ENCODE measurements at places on chromosomes 3 and 15. TPM values are rescaled to one million over a fixed set of nuclear protein-coding genes. Genes with fewer than 3 reads are reported as not detected.
A peak's percentile ranks its signal among the peaks of the same experiment; 100 is the strongest.

Gene MRPL46
- 24.8 TPM for total RNA-seq

Gene CHL1
- total RNA-seq: 0.59 TPM

DNA sequence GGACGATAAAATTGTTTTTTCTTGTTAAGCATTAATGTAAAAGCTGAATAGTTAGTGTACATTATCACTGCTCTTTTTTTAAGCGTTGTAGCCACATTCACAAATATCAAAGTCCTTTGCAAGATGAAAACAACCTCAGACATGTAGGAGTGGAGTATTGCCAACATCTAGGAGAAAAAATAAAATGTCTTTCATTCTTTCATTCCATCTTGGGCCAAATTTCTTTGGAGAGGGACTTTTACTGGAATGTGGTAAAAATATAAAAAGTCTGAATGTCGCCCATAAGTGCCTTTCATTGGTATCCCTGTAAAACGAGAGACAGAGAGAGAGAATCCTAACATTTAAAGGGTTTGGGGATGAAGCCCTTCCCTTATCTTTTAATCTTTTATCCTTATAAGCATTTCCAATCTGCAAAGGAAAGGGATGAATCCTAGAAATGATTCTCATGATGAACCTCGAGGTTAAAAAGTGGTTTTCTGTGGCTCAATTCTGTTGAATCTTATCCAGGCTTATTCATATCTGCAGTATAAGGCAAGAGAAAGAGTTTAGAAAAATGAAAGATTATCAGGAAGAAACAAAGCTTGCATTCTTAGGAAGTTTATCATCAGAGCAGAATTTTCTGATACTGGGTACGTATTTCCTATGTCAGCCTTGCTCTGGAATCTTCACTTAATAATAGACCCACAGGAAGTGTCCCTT lies 1031.7 kb downstream of the MCTP2 start:
- H3K4me3 ChIP-seq: no peak overlapping the region
- no peaks in the 10 kb centered on the region for H3K36me3 ChIP-seq
- peaks cover 19% of the 10 kb centered on the region for H3K4me1 ChIP-seq

GRCh38 chr15:32877252-32878019 lies 159.6 kb downstream of the GREM1 start:
- no peak overlapping the region for H3K4me3 ChIP-seq
- DNase-seq: no peak
- H3K4me1 ChIP-seq: peaks cover 23% of the 10 kb centered on the region
- no peaks in the 10 kb centered on the region for H3K27me3 ChIP-seq
- H3K36me3 ChIP-seq: peaks cover 4% of the 10 kb centered on the region
- no peak overlapping the region for H3K27ac ChIP-seq

- peak overlapping the region; percentile 24 for H3K4me3 ChIP-seq
- H3K27ac ChIP-seq: no peak overlapping the region
- DNase-seq: no peak
- H3K27me3 ChIP-seq: peaks cover 24% of the 10 kb centered on the region
These were observed 100.9 kb upstream of the TLE3 start for GRCh38 chr15:70198441-70199123.

Gene TM4SF4
- 97.1 TPM for total RNA-seq

- no peaks in the 10 kb centered on the region for H3K36me3 ChIP-seq
- H3K4me3 ChIP-seq: no peak overlapping the region
- peaks cover 24% of the 10 kb centered on the region for H3K4me1 ChIP-seq
- no peak for DNase-seq
These were observed 78.1 kb upstream of the SETMAR start for GRCh38 chr3:4225005-4225471.

Gene PRR23E
- total RNA-seq: not detected

Gene MFGE8
- 162 TPM for total RNA-seq

Gene FANCD2OS
- total RNA-seq: not detected

GRCh38 chr15:92833106-92833433 lies 67.1 kb upstream of the CHD2 start:
- peak overlapping the region; percentile 77 for H3K27ac ChIP-seq
- H3K36me3 ChIP-seq: no peaks in the 10 kb centered on the region
- no peak for DNase-seq

DNA sequence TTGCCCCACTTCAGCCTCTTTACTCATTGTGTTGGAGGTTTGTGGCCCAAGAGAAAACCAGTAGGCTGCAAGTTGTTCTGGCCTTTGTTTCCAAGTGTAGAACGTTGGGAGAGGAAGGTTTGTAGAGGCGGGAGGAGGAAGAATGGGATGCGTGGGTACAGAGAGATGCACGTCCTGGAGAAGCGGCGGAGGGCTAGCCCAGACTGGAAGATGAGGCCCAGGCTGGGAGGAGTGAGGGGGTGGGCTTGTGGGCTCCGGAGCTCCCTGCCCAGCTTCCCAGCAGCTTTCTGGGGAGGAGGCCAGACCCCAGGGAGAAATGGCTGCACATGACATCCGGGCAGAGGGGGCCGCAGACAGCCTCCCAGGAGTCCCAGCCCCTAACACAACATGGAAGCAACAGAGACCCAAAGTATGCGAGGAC lies 5.3 kb downstream of the PLA2G4F start:
- H3K27me3 ChIP-seq: no peaks in the 10 kb centered on the region
- H3K4me1 ChIP-seq: peaks cover 28% of the 10 kb centered on the region
- no peak overlapping the region for H3K4me3 ChIP-seq
- no peak for DNase-seq

GRCh38 chr3:193897288-193897687 lies 238.7 kb upstream of the HES1 start:
- H3K36me3 ChIP-seq: peaks cover 4% of the 10 kb centered on the region
- no peaks in the 10 kb centered on the region for H3K27me3 ChIP-seq
- peaks cover 71% of the 10 kb centered on the region for H3K4me1 ChIP-seq
- H3K27ac ChIP-seq: peak overlapping the region; percentile 35
- peak overlapping the region; percentile 56 for H3K4me3 ChIP-seq

Gene CACNA1D
- total RNA-seq: 17.4 TPM

DNA sequence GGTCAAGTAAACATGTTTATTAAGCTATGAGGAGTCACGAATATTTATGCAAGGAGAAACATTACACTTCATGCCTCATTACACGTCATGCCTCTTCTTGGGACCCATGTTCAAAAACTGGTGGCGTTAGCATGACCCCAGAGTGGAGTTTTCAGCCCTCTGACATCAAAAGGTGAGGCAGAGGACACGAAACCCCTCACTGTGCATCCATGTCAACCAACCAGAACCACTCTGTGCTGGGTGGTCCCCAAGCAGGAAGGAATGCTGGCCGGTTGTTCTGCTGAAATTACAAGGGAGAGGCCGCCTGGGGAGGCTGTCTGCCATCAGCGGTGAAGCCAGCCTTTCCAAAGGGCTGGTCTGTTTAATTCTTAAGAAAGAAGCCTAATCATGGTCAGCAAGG lies 83.4 kb downstream of the GABRB3 start:
- H3K4me1 ChIP-seq: no peaks in the 10 kb centered on the region
- H3K27me3 ChIP-seq: no peaks in the 10 kb centered on the region
- H3K4me3 ChIP-seq: no peak overlapping the region
- no peak for DNase-seq

Gene KY
- 0.58 TPM for total RNA-seq

- no peaks in the 10 kb centered on the region for H3K27me3 ChIP-seq
- H3K36me3 ChIP-seq: no peaks in the 10 kb centered on the region
- DNase-seq: no peak
- peak overlapping the region; percentile 2 for H3K27ac ChIP-seq
- H3K4me3 ChIP-seq: no peak overlapping the region
- peaks cover 7% of the 10 kb centered on the region for H3K4me1 ChIP-seq
These were observed 2.7 kb downstream of the PPP1R14D start for GRCh38 chr15:40825661-40826422.

Gene ZNF660
- total RNA-seq: 19.2 TPM

Gene C3orf52
- 11.9 TPM for total RNA-seq

Gene CP
- 7.4 TPM for total RNA-seq

DNA sequence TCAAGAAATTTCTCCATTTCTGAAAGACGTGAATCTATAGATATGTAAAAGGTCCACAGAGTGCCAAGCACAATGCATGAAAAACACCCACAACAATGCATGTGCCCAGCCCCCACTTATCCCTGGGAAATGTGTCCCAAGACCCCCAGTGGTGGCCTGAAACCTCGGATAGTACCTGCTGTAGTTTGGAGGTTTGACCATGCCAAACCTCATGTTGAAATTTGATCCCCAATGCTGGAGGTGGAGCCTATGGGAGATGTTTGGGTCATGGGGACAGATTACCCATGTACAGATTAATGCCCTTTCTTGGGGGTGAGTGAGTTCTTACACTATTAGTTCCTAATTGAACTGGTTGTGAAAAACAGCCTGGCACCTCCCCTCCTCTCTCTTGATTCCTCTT lies 21.4 kb upstream of the MYZAP start:
- no peak for DNase-seq
- no peaks in the 10 kb centered on the region for H3K36me3 ChIP-seq
- no peaks in the 10 kb centered on the region for H3K27me3 ChIP-seq

- peak; percentile 78 for DNase-seq
- peak overlapping the region; percentile 88 for H3K4me3 ChIP-seq
- H3K27ac ChIP-seq: peak overlapping the region; percentile 45
- H3K27me3 ChIP-seq: no peaks in the 10 kb centered on the region
These were observed 16.1 kb upstream of the SEMA4B start for GRCh38 chr15:90184786-90185704.

DNA sequence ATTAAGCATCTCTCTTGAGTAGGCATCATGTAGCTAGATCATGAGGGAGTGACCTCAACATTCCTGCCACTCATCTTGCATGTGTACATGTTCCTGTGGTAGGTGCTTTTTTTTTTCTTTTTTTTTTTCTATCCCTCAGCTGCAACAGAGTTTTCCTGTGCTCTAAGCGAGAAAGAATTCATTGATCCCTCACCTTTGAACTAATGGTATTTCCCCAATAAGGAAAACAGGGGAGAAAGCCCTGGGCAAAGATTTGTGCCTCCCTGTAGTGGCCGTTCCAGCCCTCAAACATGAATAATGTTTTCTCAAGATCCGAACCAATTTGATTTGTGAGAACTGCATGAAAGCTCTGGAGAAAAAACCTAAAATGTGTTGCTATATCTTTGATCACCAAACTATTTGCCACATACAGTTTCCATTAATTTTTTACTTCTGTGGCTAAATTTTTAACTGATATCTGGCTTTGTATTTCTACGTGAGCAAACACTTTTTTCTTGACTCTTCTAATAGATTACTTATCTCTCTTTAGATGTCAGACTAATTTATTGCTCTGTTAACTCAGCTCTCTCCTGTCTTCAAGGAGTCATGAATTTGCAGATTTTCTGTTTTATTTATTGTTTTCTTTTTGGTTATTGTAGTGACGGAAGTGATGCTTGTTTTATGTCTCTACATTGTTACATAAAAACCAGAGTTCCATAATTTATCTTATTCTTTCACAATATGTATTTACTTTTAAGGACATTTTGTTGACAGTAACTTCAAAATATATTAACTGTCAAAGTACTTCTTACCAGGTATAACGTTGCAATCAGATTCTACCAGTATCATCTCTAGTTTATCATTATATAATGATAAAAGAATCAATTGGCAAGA lies 1396.5 kb downstream of the OTOL1 start:
- DNase-seq: no peak
- H3K4me1 ChIP-seq: peaks cover 5% of the 10 kb centered on the region
- no peaks in the 10 kb centered on the region for H3K27me3 ChIP-seq
- no peak overlapping the region for H3K27ac ChIP-seq
- H3K4me3 ChIP-seq: no peak overlapping the region
- H3K36me3 ChIP-seq: no peaks in the 10 kb centered on the region

- DNase-seq: no peak
- no peaks in the 10 kb centered on the region for H3K36me3 ChIP-seq
These were observed 160.1 kb downstream of the MFSD1 start for GRCh38 chr3:158961911-158962310.

DNA sequence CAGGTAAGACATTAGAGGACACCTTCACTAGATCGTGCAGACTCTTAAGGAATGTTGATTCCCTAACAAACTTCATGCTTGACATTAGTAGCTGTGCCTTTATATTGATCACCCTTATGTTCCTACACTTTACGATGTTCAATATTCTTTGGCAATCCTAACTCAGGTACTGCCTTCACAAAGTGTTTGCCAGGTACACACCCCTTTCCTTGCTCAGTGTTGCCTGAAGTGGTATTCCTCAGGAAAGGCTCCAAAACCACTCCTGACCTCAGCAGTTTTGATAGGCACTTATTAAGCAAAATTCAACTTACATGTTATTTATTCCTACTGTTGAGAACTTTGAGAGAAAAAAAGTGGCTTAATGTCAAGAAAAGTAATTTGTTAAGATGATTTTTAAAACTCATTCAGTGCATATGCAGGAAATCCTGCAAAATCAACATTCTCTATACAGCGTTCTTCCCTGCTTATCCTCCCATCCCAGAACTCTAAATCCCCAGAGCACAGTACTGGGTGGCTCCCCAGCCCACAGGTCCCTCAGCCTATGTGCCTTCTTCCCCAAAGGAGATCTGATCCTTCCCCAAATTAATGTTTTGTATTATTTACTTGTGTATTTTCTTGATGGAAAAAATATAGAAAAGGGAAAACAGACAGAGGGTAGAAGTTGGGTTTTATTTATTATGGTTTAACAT lies 260.7 kb downstream of the MECOM start:
- no peaks in the 10 kb centered on the region for H3K36me3 ChIP-seq
- no peak overlapping the region for H3K4me3 ChIP-seq
- H3K27me3 ChIP-seq: peaks cover 18% of the 10 kb centered on the region
- DNase-seq: no peak

All from type B pancreatic cell (in vitro differentiated cells).